ENCODE measurements at places on chromosomes 13 and 19.

GRCh38 chr19:49556412-49557398 is 23.7 kb downstream of the NOSIP start:
- DNase-seq: no peak

DNA sequence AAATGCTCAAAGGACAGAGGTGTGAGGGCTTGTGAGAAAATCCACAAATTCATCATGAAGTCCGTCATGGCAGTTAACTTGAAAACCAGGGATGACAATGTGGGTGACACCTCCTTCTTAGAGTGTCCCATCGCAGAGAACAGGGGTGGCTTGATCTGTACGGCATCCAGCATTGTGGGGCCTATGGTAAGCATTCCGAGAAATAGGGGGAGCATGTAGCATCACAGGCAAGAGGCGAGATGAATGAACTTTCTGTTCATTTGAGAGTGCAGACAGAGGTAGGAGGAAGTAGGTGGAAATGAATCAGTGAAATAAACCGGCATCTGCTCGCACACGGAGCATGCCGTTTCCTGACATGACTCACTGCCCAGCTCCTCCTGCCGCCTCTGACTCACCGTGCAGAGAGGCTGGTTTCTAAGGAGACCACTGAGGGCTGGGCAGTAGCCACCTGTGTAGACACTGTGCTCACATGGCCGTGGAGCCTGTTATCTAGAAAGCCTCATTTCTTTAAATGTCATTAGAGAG is 339.0 kb downstream of the RFC3 start:
- DNase-seq: no peak

DNA sequence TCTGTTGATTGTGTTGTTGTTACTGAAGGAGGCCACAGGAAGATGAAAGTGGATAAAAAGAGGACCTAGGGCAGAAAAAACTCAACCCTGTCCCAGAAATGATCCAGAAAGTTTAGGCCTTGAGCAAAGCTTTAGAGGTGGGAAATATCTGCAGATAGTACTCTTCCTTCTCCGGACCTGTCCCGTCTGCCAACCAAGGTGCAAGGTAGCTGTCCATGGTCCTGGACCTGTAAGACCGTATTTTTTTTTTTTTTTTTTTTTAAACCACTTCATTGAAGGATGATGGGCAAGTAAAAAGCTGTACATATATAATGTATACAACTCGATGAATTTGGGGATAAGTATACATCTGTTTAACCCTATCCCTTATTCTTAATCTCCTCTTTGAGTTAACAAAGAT is 225.9 kb downstream of the OLFM4 start:
- DNase-seq: no peak

- no peak for DNase-seq
Measured at GRCh38 chr13:112972867-112973576, 4.0 kb downstream of the MCF2L start.

- no peak for DNase-seq
Measured at GRCh38 chr13:32008518-32009175, 22.9 kb upstream of the FRY start.

DNA sequence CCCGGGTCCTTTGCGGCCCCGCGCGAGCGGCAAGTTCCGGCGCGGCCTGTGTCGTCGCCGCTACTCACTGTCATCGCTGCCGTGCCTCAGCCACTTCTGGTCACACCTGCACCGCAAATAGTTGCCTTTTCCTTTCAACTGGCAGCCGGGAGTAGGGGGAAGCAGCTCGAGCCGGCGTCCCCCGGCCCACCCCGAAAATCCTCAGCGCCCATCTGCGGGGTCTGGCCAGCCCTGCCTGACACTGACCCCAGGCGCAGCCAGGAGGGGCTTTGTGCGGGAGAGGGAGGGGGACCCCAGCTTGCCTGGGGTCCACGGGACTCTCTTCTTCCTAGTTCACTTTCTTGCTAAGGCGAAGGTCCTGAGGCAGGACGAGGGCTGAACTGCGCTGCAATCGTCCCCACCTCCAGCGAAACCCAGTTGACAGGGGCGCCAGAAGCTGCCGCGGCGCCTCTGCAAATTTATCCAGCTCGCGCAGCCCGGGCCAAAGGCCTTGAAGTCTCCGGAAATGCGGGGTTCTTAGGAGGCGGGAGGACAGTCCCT is 1.7 kb downstream of the PDX1 start:
- no peak for DNase-seq

GRCh38 chr19:8253678-8254077 is 44.5 kb downstream of the CERS4 start:
- no peak for DNase-seq

- DNase-seq: no peak
Measured at GRCh38 chr19:6586726-6587092, 4.2 kb downstream of the CD70 start.

GRCh38 chr13:64130600-64130999 is 2715.0 kb upstream of the PCDH20 start:
- no peak for DNase-seq

DNA sequence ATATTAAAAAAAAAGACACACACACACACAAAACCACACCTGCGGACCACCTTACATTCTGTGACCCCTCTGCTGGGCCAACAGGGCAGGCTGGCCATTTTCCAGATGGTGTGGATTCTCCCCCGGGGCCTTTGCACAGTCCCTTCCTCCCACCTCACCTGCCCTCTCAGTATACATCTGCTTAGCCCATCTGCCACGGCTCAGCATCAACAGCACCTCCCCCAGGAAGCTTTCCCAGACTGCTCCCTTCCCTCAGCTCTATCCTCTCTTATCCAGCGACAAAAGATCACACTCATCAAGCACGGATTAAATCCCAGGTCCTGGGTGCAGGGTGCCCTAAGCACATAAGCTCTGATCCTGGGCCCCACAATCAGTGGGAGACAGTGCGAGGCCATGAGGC is 4.5 kb downstream of the ZNF787 start:
- DNase-seq: no peak

DNA sequence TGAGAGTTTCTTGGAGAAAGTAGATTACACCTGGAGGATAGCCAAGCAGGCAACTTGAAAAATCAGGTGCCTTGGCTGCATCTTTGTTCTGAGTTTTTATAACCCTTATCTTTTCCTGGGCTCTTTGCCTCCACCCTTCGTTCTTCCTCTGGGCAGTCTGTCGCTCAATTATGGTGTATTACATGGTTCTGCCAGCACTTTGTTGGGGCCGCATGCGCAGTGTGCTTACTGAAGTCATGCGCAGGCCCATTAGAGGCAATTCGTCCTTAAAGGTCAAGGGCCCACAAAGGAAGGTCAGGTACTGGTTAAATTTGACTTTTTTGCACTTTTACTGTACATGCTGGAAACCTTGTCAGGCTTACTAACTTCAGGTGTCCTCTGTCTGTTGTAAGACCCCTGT is 761.9 kb upstream of the SLITRK5 start:
- DNase-seq: no peak

GRCh38 chr13:40514802-40515201 is 151.6 kb downstream of the FOXO1 start:
- no peak for DNase-seq

GRCh38 chr13:23870356-23871140 is 18.7 kb downstream of the MIPEP start:
- DNase-seq: no peak

DNA sequence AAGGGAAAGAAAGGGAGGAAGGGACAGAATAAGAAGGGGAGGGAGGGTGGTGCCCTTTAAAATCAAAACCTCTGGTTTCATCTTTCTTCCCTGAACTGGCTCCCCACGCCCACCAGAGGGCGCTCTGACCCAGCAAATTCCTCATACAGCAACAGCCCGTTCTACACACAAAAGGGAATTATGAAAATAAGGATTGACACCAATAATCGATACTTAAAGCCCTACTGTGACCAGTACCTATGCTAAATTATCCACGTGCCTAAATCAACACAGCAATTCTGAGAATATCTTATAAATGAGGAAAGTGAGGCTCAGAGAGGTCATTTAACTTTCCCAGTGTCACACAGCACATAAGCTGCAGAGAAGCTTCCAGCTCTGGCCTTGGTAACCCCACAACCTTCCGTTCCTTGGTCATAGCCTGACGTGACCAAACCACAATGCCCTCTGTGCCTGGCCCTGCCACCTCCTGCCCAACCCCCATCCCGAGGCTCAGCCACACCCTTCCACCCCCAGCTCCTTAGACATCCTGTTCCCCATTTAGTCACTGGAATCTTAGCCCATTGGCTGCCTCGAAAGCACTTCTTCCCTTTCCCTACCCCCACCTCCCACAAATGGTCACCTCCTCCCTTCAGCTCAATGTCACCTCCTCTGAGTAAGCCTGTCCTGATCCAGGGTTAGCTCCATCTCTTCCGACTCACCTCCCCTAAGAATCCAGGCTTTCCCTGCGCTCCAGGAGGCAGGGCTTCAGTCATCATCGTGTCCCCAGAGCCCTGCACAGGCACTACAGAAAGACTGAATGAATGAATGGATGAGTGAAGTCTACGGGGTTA is 34.2 kb upstream of the PNMA8B start:
- peak; percentile 75 for DNase-seq

DNA sequence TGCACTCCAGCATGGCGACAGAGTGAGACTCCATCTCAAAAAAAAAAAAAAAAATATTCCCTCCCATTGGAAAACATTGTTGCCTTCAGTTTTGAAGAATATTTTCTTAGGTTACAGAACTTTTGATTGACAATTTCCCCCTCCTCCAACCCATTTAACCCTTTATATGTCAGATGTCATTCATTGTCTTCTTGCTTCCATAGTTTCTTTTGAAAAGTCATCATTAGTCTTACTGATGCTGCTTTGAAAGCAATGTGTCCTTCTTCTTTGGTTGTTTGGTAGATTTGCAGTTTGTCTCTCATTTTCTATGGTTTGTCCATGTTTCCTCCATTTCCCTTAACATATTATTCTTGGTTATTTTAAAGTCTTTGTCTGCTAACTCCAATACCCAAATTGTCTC is 25.4 kb downstream of the ZNF558 start:
- DNase-seq: no peak

DNA sequence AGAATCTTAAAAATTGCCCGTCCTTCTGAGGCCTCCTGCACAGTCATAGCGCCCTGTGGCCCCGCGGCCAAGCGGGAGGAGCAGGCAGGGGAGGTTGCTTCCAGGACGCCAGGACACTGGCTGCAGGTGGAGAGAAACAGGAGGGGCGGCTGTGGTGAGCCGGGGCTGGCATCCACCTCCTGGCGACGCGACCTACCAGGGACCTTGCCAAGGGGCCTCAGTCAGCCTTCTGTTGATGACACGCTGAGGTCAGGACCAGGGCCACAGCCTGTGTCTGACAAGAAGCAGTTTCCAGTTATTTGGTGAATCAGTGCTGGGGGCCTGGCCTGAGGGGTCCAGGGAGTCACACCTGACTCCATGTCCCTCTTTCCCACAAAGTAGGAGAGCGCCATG is 13.3 kb upstream of the MKNK2 start:
- peak; percentile 60 for DNase-seq

- DNase-seq: no peak
Measured at GRCh38 chr13:48770372-48770771, 116.6 kb downstream of the CYSLTR2 start.

DNA sequence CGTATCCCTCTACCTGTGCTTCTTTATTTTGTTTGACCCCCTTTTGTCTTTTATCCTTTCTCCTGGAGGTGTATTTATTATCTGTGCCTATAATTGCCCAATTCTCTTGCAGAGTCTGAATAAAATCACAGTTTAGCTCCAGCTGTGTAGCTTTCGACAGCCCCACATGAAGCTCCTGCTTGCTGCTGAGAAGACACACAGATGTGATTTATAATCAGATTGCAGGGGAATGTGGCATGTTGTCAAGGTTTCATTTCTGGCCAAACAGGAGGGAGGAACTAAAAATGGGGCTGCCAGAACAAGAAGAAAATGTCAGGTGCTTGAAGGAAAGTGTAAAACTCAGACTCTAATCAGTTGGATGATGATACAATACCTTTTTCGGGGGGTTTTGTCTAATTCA is 22.7 kb downstream of the CCNA1 start:
- DNase-seq: no peak

GRCh38 chr13:34020388-34020787 is 202.4 kb downstream of the RFC3 start:
- no peak for DNase-seq

DNA sequence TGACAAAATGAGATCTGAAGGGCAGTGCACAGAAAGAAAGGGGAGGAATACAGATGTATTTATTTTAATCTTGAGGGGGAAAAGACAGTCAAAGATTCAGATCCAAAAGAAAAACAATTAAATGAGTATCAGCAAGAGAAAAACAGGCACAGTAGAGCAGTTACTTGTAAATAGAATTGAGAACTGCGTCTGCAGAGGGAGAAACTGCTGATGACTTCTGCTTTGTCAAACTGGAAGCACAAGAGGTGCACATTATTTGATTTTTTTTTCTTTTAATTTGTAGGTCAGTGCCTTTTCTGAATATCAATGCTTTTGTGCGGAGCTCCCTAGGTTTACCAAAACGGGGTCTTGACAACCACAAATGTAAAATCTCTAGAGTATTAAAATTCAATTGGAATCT is 37.3 kb downstream of the EFNB2 start:
- DNase-seq: no peak

DNA sequence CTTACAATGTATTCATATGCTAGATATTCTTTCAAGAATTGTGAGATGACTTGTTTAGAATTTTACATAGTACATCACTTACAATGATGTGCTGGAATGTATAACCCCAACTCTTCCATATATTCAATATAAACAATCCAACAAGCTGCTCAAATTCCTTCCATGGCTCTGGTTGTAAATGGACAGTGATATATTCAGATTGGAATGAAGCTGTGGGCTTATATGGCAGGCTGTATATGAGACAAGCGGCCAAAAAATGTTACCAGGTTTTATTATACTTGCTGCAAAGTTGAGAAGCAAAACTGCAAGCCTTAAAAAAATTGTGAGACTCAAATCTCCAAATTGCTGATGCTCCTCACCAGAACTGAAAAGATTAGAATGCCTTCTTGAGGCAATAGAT is 83.6 kb upstream of the KLF12 start:
- no peak for DNase-seq

- no peak for DNase-seq
Measured at GRCh38 chr19:28027116-28027515, 1185.8 kb downstream of the UQCRFS1 start.

- no peak for DNase-seq
Measured at GRCh38 chr13:22081430-22081829, 410.6 kb downstream of the FGF9 start.

DNA sequence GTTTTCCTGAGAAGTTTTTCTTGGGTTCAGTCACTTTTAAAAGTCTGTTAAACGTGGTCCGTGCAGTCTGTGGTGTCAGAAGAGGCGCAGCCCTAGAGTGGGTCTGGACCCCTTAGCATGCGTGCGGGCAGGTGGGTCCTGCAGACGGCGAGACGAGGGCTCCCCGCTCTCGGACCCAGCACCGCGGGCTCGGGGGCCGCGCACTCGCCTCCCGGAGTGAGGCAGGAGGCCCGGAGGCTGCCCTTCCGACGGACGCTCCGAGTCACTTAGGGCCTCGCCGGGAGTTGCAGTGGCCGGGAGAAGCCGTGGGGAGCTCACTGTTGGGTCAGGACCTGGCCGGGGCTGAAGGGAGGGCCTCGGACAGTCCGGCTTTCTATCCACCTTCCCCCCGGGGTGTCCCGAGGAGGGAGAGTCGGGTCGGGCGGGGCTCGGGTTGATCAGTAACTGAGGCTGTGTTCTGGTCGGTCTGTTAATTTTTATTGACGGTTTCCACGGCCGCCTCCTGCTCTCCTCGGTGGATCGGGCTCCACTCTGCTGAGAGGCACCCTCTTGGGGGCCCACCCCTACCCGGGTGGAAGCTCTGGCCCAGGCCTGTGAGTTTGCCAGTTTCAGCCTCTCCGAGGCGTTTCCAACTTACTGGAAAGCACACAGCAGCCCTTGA is 1.3 kb downstream of the PTBP1 start:
- DNase-seq: no peak

GRCh38 chr13:49292742-49293486 is 45.2 kb downstream of the CDADC1 start:
- DNase-seq: no peak

Data from suprapubic skin (tissue), 4 donors.